ENCODE measurements at places on chromosomes 3 and 15. TPM values are rescaled to one million over a fixed set of nuclear protein-coding genes. Genes with fewer than 3 reads are reported as not detected.

HEG1 gene
- total RNA-seq, result 130 TPM

PLSCR5 gene
- not detected for total RNA-seq

CAPN3 gene
- total RNA-seq, result 6.8 TPM

MYEF2 gene
- 15.2 TPM for total RNA-seq

CLRN1 gene
- not detected for total RNA-seq

CFAP100 gene
- total RNA-seq, result not detected

RPL29 gene
- 645 TPM for total RNA-seq

HES1 gene
- total RNA-seq, result 59.5 TPM

PLCB2 gene
- total RNA-seq, result 19.5 TPM

ATP13A5 gene
- not detected for total RNA-seq

GMNC gene
- total RNA-seq, result not detected

AGBL1 gene
- not detected for total RNA-seq

GCSAM gene
- 0.29 TPM for total RNA-seq

TIMP4 gene
- 13.7 TPM for total RNA-seq

DNAH12 gene
- total RNA-seq, result not detected

TERB2 gene
- not detected for total RNA-seq

GLT8D1 gene
- 41.8 TPM for total RNA-seq

SLC7A14 gene
- not detected for total RNA-seq

KNG1 gene
- total RNA-seq, result 0.43 TPM

CELF6 gene
- 2.2 TPM for total RNA-seq

MRAS gene
- total RNA-seq, result 244 TPM

LDHAL6B gene
- not detected for total RNA-seq

COL6A5 gene
- not detected for total RNA-seq

PLA2G4F gene
- 3.0 TPM for total RNA-seq

TMEM62 gene
- 10.4 TPM for total RNA-seq

ZPLD1 gene
- not detected for total RNA-seq

SYNPR gene
- total RNA-seq, result 8.2 TPM

A4GNT gene
- not detected for total RNA-seq

GOLGA8G gene
- not detected for total RNA-seq

PGBD4 gene
- total RNA-seq, result 2.9 TPM

MESP2 gene
- 0.29 TPM for total RNA-seq

PRICKLE2 gene
- total RNA-seq, result 10.6 TPM

RTP1 gene
- not detected for total RNA-seq

CEMIP gene
- 2.8 TPM for total RNA-seq

NMNAT3 gene
- total RNA-seq, result 9.6 TPM

WHAMM gene
- total RNA-seq, result 5.9 TPM

KBTBD8 gene
- total RNA-seq, result 5.7 TPM

AQR gene
- 15.6 TPM for total RNA-seq

EOMES gene
- 0.29 TPM for total RNA-seq

KY gene
- 1.9 TPM for total RNA-seq

CDHR4 gene
- total RNA-seq, result not detected

FGF12 gene
- total RNA-seq, result 334 TPM

Data from right cardiac atrium (tissue), 5 donors.